ENCODE measurements at places on chromosomes 5 and 9.

DNA sequence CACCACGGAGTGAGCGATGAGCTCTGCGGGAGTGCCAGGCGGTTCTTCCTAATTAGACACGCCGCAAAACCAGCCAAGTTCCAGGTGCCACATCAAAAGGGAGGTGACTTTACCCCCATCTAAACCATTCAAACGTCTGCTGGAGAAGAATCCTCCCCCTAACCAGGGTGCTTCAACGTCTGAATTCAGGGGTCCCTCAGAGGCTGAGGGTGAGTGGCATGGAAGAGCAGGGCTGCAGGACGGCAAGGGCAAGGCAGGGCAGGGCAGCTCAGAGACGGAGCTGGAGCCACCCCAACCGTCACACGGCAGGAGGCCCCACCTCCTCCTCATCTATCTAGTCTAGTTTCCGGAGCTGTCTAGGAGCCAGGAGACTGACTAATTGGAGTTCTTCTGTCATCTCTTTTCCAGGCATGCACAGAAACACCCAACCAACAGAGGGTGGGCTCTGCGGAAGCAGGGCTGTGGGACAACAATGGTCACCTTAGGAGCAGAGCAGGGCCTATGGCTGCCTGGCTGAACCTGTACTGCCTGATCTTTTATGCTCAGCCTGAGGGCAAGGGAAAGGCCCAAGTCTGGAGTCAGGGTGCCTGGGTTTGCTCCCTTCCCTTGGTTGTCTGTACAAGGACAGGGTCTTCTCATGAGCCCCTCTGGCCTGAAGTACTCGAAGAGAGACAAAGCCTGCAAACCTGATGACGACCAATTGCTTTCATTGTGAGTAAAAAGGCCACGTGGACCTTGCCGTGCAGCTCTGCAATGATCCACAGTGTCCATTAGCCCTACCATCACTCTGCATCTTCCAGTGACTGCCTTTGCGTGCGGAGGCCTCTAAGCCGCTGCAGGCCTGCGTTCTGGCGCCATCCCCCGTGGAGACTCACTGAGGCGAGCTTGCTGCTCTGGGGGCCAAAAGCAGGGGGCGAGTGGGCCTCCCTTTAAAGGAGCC is 81.0 kb upstream of the SLC25A51 start:
- DNase-seq: no peak
- H3K27me3 ChIP-seq: no peaks in the 10 kb centered on the region
- H3K27ac ChIP-seq: no peak overlapping the region
- H3K4me1 ChIP-seq: peaks cover 2% of the 10 kb centered on the region
- no peak overlapping the region for H3K4me3 ChIP-seq
- no peaks in the 10 kb centered on the region for H3K36me3 ChIP-seq

DNA sequence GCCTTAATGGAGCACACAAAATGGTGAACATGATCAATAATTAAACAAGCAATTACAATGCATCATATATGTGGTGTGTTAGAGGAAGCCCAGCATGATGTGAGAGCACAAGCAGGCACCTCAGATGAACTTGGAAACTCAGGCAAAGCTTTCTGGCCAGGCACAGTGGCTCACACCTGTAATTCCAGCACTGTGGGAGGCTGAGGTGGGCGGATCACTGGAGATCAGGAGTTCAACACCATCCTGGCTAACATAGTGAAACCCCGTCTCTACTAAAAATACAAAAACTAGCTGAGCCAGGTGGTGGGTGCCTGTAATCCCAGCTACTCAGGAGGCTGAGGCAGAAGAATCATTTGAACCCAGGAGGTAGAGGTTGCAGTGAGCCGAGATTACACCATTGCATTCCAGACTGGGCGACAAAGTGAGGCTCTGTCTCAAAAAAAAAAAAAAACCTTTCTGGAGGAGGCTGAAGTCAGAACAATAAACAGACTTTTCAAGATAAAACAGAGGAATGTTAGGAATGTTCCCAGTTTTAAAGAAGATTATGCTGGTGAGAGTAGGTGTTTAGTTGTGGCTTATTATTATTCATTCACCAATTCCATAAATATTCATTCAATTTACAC is 159.4 kb downstream of the CEMIP2 start:
- H3K36me3 ChIP-seq: no peaks in the 10 kb centered on the region

- peaks cover 4% of the 10 kb centered on the region for H3K27me3 ChIP-seq
- H3K27ac ChIP-seq: no peak overlapping the region
- H3K4me3 ChIP-seq: no peak overlapping the region
Observed at GRCh38 chr9:27679338-27679737, 106.1 kb upstream of the C9orf72 start.

GRCh38 chr5:119074419-119074818 is 3.5 kb downstream of the DMXL1 start:
- H3K4me3 ChIP-seq: peak overlapping the region; percentile 62
- peak overlapping the region; percentile 80 for H3K27ac ChIP-seq
- DNase-seq: no peak
- H3K36me3 ChIP-seq: peaks cover 11% of the 10 kb centered on the region
- no peaks in the 10 kb centered on the region for H3K27me3 ChIP-seq
- H3K4me1 ChIP-seq: peaks cover 50% of the 10 kb centered on the region

DNA sequence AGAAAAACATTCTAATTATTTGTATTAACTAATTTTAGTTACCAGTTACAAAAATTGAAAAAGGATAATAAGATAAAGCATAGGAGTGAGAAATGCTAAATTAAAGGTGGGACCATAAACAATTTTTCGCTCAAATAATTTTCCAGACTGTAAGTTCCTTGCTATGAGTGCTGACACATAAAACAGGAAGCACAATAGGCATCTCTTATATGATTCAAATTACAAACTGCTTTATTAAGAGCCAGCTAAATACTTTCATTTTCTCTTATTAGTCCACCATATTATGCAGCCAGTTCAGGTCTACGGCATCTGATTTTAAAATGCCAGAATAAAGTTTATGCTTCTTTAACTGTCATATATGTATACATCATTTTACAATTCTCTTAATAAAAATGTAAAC is 4.4 kb downstream of the RC3H2 start:
- no peaks in the 10 kb centered on the region for H3K27me3 ChIP-seq
- H3K4me3 ChIP-seq: peak overlapping the region; percentile 13
- H3K36me3 ChIP-seq: peaks cover 25% of the 10 kb centered on the region
- peaks cover 30% of the 10 kb centered on the region for H3K4me1 ChIP-seq
- DNase-seq: no peak

- H3K36me3 ChIP-seq: no peaks in the 10 kb centered on the region
- H3K27ac ChIP-seq: no peak overlapping the region
- DNase-seq: no peak
- H3K4me1 ChIP-seq: no peaks in the 10 kb centered on the region
- H3K27me3 ChIP-seq: no peaks in the 10 kb centered on the region
Observed at GRCh38 chr5:166637295-166637694, 1654.2 kb upstream of the WWC1 start.

- H3K4me1 ChIP-seq: peaks cover 43% of the 10 kb centered on the region
- H3K27ac ChIP-seq: peak overlapping the region; percentile 49
- no peak for DNase-seq
Observed at GRCh38 chr9:125701351-125701750, 5.7 kb downstream of the MAPKAP1 start.

DNA sequence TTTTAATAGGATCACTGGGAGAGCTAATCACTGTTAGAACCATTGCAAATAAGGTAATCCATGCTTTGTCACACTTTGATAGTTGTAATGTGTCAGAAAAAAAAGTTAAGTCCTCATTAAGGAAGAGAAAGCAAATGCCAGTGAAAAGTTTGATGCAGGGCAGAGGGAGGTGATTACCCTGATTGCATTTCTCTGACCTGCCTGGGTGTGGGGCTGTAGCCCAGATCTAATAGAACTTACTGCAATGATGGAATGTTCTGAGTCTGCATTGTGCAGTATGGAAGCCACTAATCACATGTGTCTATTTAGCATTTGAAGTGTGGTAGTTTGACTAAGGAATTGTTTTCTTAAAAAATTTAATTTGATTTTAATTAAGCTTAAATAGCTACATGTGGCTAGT is 202.7 kb downstream of the ATP10B start:
- H3K4me3 ChIP-seq: no peak overlapping the region
- H3K27ac ChIP-seq: no peak overlapping the region
- H3K36me3 ChIP-seq: no peaks in the 10 kb centered on the region
- no peaks in the 10 kb centered on the region for H3K27me3 ChIP-seq

- no peak overlapping the region for H3K27ac ChIP-seq
- peaks cover 5% of the 10 kb centered on the region for H3K36me3 ChIP-seq
- peaks cover 4% of the 10 kb centered on the region for H3K27me3 ChIP-seq
Observed at GRCh38 chr5:66113160-66113559, 30.9 kb upstream of the SREK1 start.

DNA sequence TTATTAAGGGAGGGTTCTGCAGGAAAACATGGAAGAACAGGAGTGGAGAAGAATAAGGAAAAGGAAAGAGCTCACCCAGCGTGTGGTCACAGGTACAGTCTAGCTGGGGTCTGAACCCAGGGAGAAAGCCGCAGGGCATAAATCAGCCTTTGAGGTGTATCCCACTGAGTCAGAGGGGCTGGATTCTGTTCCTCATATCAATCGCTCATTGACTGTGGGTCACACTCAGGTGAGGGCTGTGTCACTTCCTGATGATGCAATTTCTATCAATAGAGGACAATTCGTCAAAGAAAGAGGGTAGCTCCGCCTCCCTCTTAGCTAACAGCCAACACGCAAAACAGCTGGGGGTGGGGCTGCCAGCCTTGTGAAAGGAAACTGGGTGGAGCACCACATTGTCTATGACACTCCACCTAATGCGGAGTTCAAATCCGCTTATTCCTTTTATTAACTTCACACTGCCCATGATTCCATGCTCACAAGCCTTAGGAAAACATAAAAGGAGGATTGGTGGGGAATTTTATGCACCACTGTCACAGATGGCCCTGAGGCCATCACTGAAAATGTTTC is 176.2 kb downstream of the ICE1 start:
- H3K4me3 ChIP-seq: no peak overlapping the region
- DNase-seq: no peak
- H3K27me3 ChIP-seq: no peaks in the 10 kb centered on the region
- H3K4me1 ChIP-seq: no peaks in the 10 kb centered on the region

DNA sequence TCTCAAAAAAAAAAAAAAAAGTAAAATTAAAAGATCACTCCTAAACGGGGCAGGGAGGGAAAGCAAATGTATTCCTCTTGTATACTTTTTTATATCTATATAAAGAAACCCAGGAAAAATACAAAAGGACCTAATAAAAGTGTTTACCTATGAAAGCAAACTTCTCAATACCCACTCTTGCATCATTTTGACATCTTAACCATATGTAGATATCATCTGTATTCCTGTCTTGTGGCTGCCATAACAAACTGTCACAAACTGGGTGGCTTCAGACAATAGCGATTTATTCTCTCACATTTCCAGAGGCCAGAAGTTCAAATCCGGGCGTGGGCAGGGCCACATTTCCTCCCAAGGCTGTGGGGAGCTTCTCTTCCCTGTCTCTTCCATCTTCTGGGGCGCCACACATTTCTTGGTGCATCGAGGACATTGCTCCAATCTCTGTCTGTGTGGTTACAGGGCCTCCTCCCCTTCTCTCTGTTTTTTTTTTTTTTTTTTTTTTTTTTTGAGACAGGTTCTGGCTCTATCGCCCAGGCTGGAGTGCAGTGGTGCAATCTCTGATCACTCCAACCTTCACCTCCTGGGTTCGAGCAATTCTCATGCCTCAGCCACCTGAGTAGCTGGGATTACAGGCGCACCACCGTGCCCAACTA is 58.4 kb upstream of the IL17B start:
- H3K4me3 ChIP-seq: no peak overlapping the region
- H3K27me3 ChIP-seq: no peaks in the 10 kb centered on the region
- H3K4me1 ChIP-seq: peaks cover 31% of the 10 kb centered on the region
- DNase-seq: no peak
- no peaks in the 10 kb centered on the region for H3K36me3 ChIP-seq
- H3K27ac ChIP-seq: no peak overlapping the region

Measured in activated T-helper 2 cell treated with anti-CD3 and anti-CD28 coated beads, Interferon-gamma antibody, Interleukin-2, Interleukin-4, amounts not matched to agents 10 μg/mL and 5 μg/mL and 100 μg/mL, durations not matched to agents 14 hours and 24 hours and 36 hours (primary cell).